ENCODE measurements at places on chromosomes 2 and 18.
A peak's percentile ranks its signal among the peaks of the same experiment; 100 is the strongest.

DNA sequence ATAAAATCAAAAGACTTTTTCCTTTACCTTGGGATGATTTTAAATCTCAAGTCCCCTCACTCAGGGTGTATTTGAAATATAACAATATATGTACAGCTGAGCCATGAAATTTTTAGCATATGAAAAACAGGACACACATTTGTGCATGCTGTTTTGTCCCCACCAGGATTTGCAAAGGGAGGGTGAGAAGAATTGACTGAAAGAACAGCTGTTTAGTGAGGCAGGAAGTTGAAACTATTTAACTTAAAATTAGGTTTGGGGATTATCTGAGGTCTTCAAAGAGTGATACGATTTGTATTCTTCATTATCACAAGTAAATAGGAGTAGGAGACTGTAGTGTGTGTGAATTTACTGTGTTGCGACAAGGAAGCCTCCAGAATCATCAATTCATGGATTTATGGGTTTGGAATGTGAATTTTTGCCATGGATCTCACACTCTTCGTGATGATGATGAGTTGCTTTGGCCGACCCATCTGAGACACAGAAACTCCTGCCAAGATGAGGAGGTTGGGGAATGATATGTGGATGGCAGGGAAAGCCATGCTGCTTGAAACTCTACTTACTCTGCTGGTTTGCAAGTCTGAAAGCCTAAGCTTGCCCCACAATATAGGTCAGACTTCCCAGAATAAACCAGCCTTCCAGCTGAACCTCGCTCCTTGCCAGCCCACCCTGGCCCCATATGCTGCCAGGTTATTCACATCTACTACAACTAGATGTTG is 31.0 kb upstream of the SPATS2L start:
- DNase-seq = no peak

- DNase-seq = peak; percentile 72
Observed at GRCh38 chr2:219661955-219662395, 34.5 kb downstream of the SLC4A3 start.

DNA sequence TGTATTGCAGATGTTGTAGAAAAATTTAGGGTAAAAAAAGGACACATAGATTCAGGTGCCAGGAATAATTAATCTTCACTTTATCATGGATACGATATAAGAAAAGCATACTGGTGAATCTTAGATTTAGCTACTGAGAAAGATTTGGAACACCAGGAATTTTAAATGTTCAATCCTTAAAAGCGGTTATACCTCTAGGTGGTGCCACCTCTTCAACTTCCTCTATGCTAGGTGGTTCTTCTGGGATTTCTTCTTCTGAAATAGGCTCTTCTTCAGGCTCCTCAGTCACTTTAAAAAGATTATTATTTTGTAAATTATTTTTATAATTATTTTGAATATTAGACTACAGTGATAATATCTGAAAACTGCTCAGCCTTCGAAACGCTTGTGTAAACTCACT is 133.1 kb downstream of the TTN start:
- DNase-seq = no peak

DNA sequence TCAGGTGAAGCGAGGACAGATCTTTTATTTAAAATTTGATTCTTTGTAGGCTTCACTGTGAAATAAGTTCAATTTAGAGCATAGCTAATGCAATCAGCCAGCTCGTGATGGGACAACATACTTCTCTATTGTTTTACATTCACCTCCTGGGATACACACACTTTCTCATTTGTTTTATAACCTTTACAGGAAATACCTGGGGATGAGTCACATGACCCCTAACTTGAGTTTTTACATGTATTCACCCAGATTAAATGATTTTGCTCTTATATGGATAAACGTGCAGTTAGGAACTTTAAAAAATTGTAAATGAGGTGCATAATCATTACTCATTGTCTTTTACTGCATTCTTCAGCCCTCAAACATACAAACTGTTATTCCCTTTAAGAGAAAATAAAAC is 152.1 kb downstream of the NEDD4L start:
- peak; percentile 59 for DNase-seq

DNA sequence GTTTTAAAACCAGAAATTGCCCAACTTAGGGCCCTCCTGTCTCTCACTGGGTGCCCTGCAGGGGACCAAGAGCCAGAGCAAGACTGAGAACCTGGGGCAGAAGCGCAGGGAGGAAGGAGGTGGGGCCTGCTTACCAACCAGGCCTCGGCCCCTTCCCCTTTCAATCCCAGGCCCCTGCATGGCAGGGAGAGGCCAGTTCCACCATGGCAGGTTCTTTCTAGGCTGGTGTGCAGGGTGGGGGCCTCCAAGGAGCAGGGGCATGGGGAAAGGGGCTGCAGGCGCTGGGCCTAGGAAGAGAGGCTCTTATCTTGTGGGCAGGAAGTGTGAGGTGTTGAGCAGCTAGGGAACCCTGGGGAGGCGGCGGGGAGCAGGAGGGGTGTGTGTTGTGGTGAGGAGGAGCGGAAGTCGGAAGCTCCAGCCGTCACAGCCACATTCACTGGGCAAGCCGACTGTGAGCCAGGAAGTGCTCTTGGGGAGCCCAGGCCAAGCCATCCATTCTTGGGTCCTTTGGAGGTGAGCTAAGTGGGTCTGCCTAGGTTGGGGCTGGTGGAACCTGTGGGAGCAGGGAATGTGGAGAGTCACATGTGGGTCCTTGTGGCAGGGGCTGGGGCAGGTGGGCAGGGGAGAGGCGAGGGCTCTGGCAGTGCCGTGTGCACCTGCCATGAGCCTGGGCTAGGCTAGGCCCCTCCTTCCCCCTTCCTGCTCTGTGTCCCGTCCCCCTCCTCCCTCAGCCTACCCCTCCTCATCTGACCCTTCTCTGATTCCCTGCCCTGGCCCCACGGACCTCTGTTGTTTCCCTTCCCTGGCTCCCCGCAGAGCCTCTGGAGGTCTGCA is at the start of gene PSD4:
TSS of gene PSD4 (plus strand) at position 430 of the 834 bp plus-strand sequence. CDS start 8,486 bp downstream, outside the sequence.
- DNase-seq = no peak

DNA sequence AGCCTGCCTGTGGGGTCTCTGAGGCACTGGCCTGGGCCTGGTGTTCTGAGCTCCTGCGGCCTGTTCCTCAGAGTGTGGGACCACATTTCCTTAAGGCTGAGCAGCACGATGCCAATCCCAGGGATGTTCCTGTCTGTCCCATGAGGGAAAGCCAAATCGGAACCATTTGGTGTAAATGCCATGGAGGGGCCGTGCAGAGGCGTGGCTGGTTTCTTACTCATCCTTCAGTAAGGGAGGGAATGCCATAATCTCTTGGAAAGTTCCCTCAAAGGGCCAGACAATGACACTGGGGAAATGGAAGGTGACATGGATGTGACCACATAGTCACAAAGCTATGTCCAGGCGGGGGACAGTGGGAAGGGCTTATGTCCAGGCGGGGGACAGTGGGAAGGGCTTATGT is 14.4 kb upstream of the PTMA start:
- DNase-seq = no peak

- DNase-seq = no peak
Observed at GRCh38 chr2:168212866-168213265, 34.5 kb downstream of the STK39 start.

- no peak for DNase-seq
Observed at GRCh38 chr18:10403708-10404107, 50.7 kb upstream of the APCDD1 start.

GRCh38 chr2:79453918-79454317 is 58.9 kb upstream of the CTNNA2 start:
- DNase-seq = peak; percentile 3

GRCh38 chr2:67259556-67260342 is 137.4 kb upstream of the ETAA1 start:
- peak; percentile 78 for DNase-seq

DNA sequence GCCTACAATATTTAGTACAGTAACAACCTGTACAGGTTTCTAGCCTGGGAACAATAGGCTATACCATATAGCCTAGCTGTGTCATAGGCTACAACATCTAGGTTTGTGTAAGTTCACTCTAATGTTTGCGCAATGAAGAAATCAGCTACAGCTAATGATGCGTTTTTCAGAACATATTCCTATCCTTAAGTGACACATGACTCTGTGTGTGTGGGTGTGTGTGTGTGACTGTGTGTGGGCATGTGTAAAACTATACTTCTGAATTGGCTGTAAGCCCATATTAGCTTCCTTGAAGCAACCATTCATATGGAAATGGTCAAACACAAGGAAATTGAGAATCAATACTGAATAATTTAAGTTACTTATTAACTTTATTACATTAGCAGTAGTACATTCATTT is 120.8 kb upstream of the SULT1C3 start:
- no peak for DNase-seq

DNA sequence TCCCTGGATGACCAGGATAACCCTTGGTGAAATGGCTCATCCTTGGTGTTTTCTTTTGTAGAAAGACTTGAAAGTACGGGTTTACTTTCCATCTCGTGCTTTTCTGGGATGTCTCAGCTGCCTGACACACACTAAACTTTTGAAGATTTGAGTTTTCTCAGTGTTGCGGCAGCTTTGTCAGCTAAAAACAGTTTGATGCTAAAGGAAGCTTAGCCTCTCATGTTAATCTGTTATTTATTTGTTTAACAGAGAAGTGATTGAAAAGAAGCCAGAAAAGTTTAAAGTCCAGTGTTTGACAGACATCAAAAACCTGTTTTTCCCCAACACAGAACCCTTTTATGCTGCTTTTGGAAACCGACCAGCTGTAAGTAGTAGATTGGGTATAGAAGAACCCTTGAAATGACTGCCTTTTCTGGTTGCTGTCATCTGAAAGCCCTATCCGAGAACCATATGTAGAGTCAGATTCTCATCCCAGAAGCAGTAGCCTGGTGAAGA is 72.8 kb downstream of the LPIN1 start:
- no peak for DNase-seq

GRCh38 chr2:3876221-3876620 is 172.8 kb downstream of the DCDC2C start:
- DNase-seq = no peak

- DNase-seq = no peak
Observed at GRCh38 chr2:104340162-104340561, 513.8 kb upstream of the POU3F3 start.

DNA sequence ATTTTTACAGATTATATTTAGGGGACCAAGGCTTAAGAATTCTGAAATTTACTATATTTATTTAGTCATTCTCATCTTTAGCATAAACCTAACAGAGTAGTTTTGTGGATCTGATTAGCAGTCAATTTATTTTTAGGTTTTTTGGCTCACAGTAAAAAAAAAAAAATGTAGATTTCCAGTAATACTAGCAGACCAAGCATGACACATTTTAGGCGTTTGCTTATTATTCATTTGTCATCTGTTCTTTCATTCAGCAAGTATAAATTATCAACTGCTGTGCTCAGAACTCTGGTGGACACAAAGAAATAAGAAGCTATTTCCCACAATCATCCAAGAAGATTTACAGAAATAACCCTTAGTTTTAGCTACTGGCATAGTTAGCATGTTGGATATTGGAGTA is 20.6 kb downstream of the PDE1A start:
- DNase-seq = peak; percentile 62

- no peak for DNase-seq
Observed at GRCh38 chr2:121613152-121613551, 36.1 kb downstream of the CLASP1 start.

DNA sequence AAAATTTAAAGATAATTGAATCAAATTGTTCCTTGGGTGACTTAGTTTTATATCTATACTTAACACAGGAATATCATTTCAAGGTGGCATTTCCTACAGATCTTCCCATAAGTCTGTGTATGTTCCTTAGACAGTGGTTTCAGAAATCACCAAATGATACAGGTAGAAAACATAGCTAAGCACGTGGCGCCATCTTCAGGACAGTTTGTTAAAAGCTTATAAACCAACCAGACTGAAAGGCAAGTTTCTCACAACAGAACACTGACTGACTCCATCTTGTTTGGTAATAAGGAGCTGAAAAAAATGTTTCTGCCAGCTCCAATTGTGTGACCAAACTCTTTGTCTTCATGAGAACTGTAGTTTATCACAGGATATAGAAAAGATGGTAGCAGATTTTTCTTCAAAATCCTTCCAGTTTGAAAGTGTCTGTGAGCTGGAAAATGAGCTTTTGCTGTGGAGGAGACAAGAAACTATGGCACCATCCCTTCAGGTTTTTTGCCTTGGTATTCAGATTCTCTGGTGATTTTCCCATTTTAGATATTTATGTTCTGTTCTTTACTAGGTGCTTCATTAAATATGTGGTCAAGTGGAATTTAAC is 34.8 kb upstream of the NEUROD1 start:
- DNase-seq = peak; percentile 88

DNA sequence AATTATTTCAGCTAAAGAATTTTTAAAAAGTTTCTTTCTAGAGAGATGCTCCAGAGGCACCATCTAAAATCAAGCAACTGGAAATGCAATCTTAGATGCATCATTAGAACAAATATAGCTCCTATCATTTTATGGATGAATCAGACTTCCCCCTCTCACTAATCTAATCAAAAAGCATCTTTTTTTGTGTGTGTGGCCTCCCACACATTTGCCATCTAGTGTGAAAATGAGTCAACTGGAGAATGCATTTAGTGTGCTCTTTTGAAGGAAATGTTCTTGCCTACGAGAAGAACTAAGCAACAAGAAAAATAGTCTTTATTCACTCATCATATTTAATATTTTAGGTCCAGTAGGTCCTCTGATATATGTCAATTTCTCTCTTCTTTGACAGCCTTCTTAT is 39.5 kb upstream of the FIGN start:
- peak; percentile 38 for DNase-seq

DNA sequence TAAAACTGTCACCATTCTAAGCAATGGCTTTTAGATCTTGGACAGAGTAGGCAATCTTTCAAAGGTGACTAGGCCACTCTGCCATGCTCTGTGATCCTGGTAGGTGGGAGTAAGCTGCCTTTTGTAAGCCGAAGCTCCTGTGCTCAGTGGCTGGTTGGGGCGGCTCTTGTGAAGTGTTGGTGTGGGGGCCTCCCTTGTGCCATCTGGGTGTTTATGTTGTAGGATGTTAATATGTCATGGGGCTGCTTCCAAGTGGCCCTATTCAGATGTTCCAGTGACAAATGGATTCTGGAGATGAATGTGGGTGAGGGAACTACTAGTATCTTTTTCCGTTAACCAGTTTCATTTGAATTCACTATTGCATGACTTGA is 116.8 kb upstream of the SPRED2 start:
- no peak for DNase-seq

DNA sequence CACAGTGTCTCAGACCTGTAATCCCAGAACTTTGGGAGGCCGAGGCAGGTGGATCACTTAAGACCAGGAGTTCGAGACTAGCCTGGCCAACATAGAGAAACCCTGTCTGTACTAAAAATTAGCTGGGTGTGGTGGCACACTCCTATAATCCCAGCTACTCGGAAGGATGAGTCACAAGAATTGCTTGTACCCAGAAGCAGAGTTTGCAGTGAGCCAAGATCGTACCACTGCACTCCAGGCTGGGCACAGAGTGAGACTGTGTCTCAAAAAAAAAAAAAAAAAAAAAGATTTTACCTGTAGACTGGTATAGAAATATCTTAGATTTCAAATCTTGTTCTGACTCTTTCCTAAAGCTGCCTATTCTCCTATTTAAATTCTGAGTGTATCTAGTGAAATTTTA is 7.2 kb upstream of the KLHL29 start:
- DNase-seq = no peak

DNA sequence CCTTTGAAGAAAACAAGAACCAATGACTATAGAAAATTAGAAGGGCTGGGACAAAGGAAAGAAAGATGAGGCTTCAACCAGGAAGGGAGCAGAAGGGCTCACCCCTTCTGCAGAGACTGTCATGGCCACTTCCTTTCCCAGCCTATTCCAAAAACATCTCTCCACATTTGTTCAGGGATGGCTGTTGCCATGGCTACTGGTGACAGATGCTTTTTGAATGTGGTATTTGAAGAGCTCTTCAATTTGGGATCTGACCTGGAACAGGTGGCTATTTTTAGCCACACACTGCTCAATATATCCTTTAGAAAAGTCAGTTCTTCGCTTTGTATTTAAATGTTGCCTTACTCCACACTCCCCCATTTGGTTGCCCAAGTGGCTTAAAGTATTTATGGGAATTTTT is 64.1 kb upstream of the LCLAT1 start:
- no peak for DNase-seq

All from cardiac fibroblast (primary cell).